ENCODE measurements at places on chromosomes 7 and 10.

DNA sequence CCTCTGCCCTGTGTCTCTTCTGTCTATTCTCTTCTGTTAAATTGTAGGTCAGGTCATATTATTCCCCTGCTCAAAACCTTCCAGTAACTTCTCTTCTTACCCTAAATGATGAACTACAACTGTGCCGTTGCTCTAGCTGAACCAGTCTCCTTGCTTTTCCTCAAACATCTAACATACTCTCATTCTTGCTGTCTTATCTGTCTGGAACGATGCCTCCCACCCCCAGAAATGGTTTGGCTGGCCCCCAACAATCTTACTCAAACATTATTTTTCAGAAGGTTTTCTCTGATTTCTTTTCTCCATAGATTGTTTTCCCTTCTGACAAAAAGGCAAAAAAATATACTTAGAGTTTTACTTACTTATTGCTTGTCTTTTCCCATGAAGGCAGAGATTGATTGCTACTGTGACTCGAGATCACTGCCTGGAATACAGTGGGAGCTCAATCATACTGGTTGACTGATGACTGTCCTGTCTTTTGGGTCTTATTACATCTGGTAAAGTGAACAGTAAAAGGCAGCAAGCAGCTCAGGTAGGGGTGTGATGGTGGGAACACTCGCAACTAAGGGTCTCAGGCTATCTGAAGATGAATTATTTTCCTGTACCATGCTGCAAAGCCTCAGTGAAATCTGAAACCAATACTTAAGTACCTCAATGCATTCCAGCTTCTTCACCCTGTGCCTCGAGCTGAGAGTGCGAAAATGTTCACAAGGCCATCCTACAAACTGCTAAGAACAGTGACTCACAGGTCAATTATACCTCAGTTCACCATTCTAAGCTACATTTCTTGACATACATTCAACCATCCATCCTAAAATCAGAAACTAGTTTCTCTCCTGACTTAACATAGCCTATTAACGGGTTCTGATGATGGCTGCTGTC, 67.6 kb downstream of the DNMBP start:
- no peak for DNase-seq

DNA sequence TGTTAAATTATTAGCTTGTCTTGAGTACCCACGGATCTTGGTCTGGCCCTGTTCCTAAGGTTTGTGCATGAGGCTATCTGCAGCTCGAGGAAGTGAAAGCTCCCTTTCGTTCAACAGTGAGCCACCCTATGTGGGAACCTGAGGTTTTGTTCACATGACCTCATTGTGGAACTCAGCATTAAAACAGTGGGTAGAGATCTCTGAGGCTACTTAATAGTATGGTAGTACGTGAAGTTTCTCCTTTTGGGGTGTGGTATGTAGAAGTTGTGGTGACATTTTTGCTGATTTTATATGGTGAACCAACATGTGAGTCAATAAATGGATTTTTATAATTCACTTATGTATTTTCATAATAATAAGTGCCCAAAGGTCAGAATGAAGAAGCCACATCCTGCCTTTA, 252.7 kb upstream of the FERD3L start:
- DNase-seq = no peak

- DNase-seq = no peak
These were observed 12.6 kb upstream of the FAM13C start for GRCh38 chr10:59374916-59375315.

DNA sequence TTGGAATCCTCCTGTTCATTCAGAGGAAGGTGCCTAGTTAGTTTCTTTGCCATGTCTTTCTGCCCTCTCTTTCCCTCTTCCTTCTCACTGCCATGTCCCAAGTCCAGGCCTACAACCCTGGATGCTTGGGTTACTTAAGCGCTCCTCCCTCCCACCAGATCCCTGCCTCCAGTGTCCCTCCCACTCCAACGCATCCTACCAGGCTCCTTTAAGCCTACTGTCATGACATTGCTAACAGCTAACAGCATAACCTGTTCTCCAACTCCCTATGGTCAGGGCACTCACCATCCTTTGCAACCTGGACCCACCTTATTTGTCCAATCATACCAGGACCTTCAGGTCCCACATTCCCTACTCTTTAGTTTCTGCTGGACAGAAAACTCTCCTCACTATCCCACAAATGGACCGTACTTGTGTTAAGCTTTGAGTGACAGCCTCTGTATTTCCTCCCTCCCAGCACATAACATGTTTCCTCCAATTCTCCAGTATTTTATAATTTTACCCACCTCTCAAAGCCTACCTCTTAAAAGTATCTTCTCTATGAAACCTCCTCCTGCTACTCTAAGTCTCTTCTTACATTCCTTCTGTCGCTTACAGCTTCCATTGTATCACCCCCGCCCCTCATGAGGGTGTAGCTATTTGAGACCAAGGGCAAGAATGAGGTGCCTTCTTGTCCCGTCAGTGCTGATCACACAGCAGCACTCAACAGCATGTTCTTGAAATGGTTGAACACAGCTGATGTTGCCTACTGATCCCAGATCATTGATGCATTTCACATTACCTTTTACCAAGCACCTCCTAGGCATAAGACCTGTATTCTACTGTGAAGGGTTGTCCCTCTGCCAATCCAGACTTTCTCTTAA, 1.7 kb downstream of the BLNK start:
- no peak for DNase-seq

- no peak for DNase-seq
These were observed 65.7 kb downstream of the VSTM4 start for GRCh38 chr10:49049660-49050059.

GRCh38 chr10:90751107-90751997, 106.5 kb downstream of the HTR7 start:
- DNase-seq = peak; percentile 18

- DNase-seq = no peak
These were observed 1.2 kb upstream of the LYZL1 start for GRCh38 chr10:29287635-29288034.

DNA sequence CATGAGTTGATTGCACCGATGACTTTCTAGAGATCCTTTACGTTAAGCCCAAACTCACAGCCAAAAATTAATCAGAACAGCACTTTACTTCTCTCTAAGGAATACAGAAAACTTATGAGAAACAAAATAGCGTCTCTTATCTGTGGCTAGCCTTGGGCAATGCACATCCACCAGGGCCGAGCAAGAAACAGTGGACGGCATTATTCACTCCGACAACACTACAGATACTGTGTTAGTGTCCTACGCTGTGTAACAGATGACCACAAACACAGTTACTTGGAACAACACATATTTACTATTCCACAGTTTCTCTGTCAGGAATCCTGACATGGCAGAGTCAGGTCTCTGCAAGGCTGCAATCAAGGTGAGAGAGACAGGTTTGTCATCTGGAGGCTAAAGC, 598.3 kb upstream of the ADARB2 start:
- no peak for DNase-seq

GRCh38 chr7:32583791-32584190, 88.5 kb downstream of the AVL9 start:
- no peak for DNase-seq

- no peak for DNase-seq
These were observed 122.7 kb upstream of the TMEM229A start for GRCh38 chr7:124155432-124156022.

DNA sequence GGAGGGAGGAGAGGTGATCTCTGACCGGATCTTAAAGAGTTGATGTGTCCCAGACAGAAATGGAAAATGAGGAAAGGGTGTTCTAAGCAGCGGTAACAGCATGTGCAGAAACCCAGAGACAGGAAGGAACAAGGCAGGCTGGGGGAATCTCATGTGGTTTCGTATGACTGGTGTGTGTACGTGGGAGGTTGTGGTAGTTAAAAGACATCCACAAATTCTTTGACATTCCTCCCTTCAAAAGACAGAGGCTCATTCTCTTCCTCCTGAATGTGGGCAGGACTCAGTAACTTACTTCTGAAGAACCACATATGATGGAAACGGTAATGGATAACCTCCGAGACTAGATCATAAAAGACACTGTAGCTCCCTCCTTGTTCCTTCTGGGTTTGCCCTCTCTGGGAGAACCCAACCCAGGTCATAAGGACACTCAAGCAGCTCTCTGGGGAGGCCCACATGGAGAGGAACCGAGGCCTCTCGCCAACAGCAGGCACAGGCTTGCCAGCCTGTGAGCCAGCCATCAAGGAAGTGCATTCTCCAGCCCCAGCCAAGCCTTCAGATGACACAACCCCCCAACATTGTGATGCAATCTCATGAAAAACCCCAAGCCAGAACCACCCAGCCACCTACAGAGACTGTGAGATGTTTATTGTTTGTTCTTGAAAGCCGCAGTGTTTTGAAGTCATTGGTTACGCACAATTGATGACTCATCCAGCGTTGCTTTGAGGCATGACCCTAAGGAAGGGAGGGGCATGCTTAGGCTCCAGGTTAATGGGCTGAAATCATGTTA, 116.0 kb downstream of the SLIT1 start:
- DNase-seq = peak; percentile 28

DNA sequence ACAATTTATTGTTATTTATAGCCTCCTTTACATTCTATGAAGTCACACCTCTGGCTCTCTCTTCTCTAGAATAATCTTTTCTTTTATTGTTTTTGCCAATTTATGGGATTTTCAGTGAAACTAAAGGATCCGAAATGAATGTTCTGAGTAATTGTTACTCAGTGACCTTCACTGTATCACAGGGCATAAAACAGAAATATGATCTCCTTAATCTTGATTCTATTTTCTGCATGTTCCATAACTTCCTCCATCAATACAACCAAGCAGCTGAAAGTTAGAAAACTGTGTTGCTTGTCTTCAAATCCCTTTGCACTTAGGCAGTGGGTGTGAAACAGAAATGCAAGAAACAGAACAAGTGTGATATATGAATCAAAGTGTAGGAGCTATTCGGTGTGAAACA, 57.4 kb upstream of the FERD3L start:
- DNase-seq = no peak

GRCh38 chr7:132871419-132871818, 210.5 kb downstream of the CHCHD3 start:
- DNase-seq = no peak

DNA sequence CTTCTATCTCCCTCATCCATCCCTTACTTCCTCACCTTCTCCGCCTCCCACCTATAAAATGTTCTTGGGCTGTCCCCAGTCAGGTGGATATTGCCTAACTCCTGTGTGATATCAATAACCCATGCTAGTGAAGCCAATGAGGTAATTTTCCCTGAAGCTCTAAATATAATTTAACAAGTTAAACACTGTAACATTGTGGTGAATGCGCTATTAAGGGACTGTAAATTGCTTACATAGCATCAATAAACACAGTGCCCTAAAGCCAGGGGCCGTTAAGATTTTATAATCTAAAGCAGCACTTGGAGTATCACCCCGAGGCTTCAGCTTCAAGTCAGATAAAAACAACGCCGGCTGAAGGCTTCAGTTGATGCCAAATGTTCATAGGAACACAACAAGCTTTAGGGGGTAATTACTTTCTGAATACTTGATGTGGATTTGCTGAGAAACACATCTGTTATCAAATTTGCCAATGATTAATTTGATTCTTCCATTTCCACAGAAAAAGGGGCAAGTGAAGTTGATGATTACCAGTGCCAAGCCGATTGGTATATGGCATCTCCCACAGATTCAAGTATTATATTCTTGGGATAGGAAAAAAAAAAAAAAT, 138.4 kb downstream of the CREB5 start:
- DNase-seq = no peak

GRCh38 chr10:86305521-86305920, 61.1 kb downstream of the GRID1 start:
- no peak for DNase-seq

GRCh38 chr7:49800031-49800430, 26.6 kb downstream of the VWC2 start:
- DNase-seq = no peak

DNA sequence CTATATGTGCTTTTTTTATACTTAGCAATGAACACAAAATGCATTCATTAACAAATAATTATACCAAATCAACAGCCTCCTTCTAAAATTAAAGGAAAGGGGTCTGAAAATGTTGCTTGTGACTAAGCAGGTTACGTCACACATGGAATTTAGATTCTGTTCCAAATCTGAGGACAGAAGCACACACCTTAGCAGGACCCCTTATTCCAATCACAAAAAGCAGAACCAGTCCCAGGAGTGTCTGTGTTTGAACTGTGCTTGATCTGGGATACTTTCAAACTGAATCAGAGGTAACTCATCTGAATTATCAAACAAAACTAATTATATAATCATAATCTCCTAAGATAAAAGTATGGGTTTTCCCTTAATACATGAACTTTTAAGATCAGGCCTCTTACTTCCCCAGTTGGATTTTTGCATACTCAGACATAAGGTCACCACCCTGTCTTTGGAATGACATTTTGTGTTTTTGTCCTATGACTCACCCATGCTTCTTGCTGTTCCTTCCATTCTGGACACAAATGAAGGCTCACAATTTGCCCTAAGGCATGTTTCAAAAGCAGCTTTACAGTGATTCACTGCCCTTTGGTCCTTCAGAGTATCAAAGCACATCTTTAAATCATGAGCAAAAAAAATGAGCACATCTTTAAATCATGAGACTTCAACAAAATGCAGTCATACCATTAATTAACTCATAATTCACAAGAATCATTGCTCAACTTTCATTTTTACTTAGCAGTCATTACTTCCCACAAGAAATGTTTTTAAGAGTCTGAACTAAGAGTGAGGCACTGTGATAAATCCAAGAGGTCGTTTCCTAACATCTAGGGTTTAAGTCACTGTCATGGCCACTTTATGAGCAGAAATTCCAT, 35.5 kb downstream of the SEMA3C start:
- no peak for DNase-seq

DNA sequence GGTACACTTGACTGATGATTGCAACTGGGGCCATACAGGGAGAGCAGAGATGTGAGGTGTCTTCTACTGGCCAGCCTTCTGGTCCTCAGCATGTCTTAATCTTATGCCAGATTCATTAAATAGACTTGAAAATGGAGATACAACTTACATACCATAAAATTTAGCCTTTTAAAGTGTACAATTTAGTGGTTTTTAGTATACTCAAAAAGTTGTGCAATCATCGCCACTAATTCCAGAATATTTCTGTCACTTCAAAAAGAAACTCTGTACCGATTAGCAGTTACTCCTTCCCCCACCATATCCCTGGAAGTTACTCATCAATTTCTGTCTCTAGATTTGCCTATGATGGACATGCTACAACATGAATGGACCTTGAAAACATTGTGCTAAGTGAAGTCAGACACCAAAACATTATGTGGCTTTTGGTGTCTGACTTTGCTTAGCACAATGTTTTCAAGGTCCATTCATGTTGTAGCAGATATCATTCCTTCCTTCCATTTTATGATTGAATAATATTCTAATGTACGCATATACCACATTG, 53.0 kb downstream of the SH2D4B start:
- no peak for DNase-seq

GRCh38 chr7:13989126-13989948, at the start of gene ETV1:
ETV1 (minus strand) TSS chr7:13989666; CDS start chr7:13989052, 614 bp downstream.
- DNase-seq = no peak

- DNase-seq = no peak
These were observed 45.5 kb downstream of the MYOF start for GRCh38 chr10:93436591-93437085.

All from activated naive CD8-positive, alpha-beta T cell treated with anti-CD3 and anti-CD28 coated beads for 36 hours (primary cell).